NCI-H2227 treated with DMSO at 0.1 percent for 48 hours (cell line): ENCODE measurements at places on chromosomes 7 and 10.

- DNase-seq, result peak; percentile 30
Observed at GRCh38 chr7:19754521-19755116, 18.8 kb downstream of the TMEM196 start.

- no peak for DNase-seq
Observed at GRCh38 chr7:25103773-25104172, 21.3 kb downstream of the CYCS start.

DNA sequence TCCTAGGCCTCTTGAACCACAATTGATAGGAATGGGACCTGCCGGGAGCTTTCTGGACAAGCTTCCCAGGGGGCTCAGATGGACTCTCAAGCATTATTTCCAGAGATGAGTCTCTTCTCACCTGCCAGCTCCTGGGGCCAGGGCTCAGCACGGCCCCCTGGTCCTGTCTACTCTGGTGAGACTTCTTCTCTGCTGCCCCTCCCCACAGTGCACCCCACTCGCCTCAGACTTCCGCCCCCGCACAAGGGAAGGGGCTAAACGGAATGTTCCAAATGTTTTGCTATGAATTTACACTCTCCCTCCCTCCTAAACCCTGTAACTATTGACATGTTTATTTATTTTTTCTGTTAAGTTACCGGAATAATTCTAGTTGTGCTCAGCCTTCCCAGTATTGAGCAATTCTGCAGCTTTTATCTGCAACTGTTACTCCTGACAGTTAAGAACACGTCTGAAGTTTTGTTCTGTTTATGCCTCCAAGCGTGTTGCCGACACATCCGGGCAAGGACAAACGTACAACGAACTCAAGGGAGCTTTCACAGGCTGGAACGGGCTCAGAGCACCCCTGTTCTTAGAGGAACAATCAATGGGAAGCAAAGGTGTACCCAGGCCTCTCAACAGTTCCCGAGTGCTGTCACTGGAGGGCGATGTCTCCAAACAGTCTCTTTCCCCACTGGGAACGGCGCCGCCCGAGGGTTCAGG is 55.2 kb downstream of the FHIP2A start:
- peak; percentile 19 for DNase-seq

GRCh38 chr7:155809332-155809946 is 2.8 kb downstream of the SHH start:
- no peak for DNase-seq

DNA sequence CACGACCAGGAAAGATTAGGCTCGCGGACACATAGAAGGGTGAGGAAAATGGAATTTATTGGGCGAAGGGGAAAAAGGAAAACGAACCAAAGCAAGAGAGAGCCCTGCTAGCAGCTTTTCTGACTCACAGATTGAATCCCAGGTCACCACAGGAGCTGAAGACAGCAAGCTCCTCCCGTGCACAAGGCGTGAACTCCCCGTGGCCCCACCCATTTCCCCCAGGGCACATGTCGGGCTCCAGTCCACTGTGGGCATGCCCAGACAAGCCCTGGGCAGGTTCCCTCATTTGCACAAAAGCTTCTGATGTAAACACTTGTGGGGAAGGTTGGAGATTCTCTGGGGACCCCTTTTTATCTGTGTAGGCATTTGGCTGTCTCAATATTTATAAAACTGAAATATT is 582.4 kb downstream of the SUGCT start:
- no peak for DNase-seq

DNA sequence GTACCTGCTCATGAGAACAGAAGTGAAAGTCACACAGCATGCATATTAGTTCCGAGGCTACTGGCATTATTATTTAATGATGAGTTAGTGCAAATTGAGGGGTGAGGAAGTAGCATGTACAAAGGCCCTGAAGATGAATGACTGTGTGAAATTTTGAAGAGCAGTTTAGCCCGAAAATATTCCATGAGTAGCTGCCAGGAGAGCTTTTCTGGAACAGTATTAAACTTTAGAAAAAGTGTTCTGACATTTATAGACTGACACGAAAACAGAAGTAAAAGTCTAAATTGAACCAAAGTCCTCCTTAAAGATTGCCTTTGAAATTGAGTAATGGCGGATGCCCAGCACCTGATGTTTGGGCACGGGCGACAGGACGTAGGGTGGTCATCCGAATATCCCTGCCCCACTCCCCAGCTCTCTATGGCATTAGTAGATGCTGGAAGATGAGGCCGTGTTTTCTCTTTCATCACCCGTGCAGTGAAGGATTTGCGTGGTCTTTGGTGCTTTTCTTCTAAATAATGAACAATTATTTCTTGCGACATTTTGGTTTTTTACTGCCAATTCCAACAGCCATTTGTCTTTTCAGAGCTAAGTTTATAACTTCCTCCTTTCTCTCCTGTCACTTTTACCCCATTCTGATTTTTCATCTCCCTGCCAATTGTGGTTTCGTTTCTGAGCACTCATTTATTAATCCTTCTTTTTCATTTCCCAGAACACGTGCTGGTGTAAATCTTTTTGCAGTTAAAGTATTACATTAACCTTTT is 192.6 kb downstream of the MGMT start:
- DNase-seq, result no peak

DNA sequence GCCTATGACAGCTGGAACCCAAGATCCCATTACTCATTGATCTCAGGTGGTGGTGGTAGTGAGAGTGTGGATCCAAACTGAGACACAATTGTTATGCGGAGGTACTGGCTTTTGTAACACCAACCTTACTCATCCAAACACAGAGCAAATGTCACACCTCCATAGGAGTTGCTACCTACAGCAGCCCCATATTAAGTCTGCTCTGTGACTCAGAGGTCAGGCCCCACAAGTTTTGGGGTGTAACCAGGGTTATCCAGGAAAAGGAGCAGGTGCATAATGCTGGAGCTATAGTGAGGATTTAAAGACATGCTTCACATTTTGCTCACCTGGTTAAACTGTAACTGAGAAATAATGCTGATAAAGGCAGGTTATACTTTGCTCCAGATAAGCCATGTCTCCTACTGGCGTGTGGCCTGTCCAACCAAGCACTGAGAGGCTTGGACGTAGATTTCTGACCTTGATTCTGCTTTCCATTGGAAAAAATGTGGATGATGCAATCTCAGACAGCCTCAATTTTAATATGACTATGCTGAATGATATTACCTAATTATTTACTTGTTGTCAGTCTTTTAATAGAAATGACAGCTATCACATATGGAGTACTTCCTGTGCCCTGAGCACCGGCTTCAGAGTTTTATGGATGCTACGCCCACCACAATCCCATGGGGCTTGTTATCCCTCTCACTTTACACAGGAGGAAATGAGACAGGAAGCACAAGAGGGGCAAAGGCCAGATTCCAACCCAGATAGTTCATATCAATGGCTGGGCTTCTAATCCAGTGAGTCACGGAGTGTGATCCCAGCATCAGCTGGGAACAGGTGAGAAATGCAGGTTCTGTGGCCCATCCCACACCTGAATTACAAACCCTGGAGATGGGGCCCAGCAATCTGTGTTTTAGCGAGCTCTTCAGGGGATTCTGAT is 181.3 kb downstream of the CHN2 start:
- no peak for DNase-seq

GRCh38 chr7:100567751-100568175 is 5.9 kb downstream of the SAP25 start:
- no peak for DNase-seq

GRCh38 chr10:86197166-86197790 is 169.3 kb downstream of the GRID1 start:
- no peak for DNase-seq

- DNase-seq, result no peak
Observed at GRCh38 chr7:66047426-66047825, 28.2 kb upstream of the ASL start.

DNA sequence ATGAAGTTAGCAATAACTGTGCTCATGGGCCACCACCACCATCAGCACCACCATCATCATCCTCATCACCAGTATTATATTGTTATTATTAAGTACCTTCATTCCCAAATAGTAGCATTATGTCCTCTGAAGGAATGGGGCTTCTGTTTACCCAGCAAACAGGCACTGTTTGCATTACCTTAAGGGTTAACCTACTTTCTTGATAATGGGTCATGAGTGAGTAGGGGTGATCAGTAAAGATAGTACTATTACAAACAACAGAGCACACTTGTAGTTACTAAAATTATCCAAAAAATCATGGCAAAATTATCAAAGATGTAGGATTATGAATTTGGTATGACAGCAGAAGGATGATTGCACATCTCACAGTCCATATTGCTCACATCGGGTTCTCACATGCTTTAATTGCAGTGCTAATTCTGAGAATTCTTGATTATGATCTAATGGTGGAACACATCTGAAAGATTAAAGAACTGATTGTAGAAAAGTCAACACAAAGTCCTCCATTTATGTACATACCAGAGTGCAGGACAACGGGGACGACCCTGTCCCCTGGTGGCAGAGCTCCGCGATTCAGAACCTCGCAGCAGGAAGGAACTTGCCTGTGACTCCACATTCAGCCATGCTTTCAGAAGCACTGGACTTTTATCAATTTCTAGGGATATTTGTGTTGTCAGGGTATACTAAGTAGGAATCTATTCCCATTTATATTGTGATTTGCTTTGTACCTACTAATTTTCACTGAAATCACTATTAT is 31.0 kb downstream of the PDE1C start:
- DNase-seq, result no peak

DNA sequence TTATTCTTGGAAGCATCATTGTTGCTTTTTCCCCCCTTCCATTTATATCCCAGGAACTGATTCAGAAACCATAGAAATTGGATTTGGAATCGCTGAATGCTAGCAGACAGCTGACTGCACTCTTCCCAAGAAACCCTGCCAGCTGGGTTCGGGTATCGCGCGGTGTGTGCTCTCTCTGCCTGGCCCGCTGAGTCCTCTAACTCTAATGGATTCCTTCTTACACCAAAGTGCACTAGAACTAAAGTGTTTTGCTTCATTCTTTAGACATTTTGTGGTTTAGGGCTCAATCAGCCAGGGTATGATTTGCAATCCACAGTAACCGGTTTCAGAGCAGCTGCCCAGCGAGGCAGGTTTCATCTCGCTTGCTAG is 92.2 kb downstream of the EGFR start:
- DNase-seq, result no peak

DNA sequence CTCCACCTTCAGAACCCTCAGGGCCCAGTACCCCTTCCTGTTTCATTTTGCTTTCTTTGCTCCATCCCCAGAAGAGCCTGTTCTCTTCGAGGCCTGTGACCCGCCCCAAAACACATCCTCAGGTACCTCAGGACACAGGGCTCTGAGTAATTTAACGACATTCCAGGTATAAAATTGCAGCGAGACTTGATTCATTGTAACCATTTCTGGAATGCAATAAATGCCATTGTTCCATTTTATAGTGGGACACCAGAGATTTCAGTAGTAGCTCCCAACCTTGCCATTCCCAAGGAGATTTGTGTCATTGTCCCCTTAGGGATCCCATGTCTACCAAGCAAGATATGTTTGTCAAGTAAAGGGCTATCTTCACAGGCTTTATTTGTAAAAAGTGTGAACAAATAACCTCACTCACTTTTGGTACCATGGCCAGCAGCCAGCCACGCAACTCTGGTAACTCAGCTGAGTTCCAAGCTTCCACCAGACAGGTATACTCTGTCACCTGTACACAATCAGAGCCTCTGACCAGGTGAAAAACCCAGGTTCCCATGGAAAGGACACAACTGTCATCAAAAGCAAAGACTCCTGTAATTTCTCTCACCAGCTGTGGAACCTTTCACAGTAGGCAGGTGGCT is 441.3 kb downstream of the PLXNA4 start:
- DNase-seq, result no peak
